DMS153 (cell line): ENCODE measurements at places on chromosomes 3 and 15.

DNA sequence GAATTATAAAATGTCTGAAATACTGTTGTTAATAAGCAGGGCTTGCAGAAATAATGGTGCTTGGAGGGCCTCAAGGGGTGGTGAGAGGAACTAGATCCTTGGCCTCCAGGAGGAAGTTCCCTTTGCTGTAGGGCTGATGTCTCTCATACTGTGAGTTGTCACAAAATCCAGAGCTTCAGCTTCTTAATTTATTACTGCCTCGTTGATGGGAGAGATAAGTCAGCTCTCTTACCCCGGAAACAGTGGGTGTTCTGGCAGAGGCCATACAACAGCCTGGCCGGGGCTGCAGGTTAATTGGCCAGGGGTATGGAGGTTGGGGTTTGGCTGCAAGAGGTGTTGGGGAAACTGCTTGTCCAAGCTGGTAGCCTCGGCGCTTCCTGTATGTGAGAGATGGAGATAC lies 15.5 kb downstream of the MAPKAPK3 start:
- no peak for DNase-seq

DNA sequence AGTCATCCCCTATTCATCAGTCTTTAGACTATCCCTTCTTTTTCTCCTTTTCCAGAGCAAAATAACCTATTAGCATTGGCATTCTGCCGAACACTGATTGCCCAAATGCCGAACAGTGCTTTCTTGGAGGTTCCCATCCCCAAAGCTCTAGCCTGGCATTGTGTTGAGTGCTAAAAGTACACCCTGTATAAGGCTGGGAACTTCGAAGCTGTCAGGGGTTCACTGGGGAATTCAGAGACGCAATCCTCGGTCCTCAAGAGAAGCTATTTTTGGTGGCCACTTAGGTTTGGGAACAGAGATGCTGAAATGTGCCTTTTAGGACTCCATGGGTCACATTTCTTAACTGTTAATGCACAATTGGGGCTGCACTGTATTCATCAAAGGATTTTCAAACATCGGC lies 8.4 kb downstream of the FRMD5 start:
- no peak for DNase-seq

- no peak for DNase-seq
Measured at GRCh38 chr3:195159814-195160165, 111.2 kb downstream of the XXYLT1 start.

- no peak for DNase-seq
Measured at GRCh38 chr15:69919816-69920215, 177.9 kb downstream of the TLE3 start.

- DNase-seq = no peak
Measured at GRCh38 chr15:59154243-59154642, 49.3 kb downstream of the CCNB2 start.

GRCh38 chr15:49844390-49844789 lies 223.5 kb downstream of the DTWD1 start:
- DNase-seq = no peak

- DNase-seq = no peak
Measured at GRCh38 chr3:125381314-125381713, 6.2 kb upstream of the ZNF148 start.

- DNase-seq = no peak
Measured at GRCh38 chr3:124786511-124787241, 56.4 kb downstream of the UMPS start.

- no peak for DNase-seq
Measured at GRCh38 chr3:112802338-112802737, 44.3 kb downstream of the CD200R1L start.

DNA sequence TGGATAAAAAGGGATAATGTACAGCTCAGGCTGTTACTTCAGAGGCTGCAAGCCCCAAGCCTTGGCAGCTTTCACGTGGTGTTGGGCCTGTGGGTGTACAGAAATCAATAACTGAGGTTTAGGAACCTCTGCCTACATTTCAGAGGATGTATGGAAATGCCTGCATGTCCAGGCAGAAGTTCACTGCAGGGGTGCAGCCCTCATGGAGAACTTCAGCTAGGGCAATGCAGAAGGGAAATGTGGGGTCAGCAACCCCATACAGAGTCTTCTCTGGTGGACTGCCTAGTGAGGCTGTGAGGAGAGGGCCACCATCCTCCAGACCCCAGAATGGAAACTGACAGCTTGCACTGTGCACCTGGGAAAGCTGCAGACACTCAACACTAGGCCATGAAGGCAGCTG lies 1350.3 kb downstream of the ROBO2 start:
- DNase-seq = no peak

GRCh38 chr3:49300595-49300994 lies 23.6 kb upstream of the C3orf62 start:
- DNase-seq = no peak
